ENCODE measurements at places on chromosomes 4 and X.
A peak's percentile ranks its signal among the peaks of the same experiment; 100 is the strongest.

DNA sequence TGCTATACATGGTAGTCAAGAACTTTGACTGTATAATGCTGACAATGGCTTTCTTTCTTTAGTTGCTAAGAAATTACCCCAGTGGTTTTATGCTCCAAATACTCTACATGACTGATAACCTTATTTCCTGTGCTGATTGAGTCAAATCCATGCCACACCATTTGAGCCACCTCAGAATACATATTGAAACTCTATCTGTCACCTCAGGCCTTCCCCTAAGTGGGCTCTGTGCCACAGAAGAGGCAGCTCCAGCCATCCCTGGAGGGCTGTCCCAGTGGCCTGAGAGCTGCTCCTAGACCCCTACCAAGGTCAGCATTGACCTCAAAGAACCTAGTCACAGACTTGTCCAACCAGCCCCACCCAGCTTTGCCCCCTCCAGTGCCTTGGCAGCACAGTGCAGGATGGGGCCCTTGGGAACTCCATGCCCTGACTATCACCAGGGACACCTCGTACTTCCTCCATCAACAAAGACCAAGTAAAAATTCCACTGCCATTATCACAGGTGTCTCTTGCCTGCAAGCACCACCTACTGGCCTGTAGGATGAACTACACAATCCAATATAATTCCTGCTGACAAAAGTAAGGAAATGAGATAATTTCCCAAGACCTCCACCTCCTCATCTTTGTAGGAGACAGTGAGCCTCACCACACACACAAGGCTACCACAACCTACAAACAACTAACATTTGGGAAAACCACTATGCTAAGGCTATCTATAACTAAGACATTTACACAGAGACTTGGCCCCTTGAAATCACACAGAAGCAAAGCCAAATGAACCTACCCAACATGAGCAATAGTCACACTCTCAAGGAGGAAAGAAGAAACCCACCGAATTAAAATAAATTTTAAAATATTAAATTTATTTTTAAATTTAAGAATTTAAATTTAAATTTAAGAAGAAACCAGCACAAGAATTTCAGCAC lies 239.9 kb downstream of the NKX6-1 start:
- no peak for DNase-seq

DNA sequence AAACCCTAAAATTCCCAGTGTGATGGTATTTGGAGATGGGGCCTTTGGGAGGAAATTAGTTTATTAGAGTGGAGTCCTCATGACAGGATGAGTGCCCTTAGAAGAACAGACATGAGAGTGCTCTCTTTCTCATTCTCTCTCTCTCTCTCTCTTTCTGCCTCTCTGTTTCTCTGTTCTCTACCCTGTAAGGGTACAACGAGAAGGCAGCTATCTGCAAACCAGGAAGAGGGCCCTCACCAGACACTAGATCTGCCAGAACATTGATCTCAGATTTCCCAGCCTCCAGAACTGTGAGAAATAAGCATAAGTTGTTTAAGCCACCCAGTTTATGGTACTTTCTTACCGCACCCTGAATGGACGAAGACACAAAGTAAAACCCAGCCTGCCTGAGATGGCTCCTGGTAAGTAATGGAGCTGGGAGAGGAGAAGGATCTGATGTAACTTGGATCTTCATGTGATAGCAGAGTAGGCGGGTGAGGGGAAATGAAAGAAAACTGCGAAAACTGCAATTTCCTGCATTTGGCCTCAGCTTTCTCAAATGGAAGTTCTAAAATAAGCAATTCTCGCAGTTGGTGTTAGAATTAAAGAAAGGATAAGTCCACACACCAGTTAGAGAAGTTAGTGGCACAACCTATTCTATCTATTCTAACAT lies 8.7 kb upstream of the CDS1 start:
- DNase-seq = no peak

DNA sequence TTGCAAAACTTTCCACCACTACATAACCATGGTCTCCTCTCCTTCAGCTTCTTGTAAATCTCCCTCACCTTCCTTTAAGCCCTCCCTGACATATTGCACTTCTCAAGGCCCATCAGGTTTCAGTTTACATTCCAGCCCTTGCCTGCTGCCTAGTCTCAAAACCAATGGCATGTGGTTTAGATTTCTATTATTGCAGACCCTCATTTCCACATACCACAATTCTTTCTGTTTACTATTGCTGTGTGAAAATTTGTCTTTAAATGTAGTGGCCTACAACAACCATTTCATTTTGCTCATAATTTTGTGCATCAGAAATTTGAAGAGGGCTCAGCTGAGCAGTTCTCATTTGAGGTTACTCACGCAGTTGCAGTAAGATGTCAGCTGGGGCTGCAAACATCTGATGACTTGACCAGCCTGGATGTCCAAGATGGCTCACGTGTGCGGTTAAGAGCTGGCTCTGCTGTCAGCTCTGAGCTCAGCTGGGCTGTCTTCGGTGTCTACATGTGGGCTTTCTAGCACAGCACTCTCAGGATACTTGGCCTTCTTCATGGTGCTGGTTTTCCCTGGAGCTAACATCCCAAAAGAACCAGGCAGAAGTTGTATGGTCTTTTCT lies 29.9 kb upstream of the SOD3 start:
- no peak for DNase-seq

DNA sequence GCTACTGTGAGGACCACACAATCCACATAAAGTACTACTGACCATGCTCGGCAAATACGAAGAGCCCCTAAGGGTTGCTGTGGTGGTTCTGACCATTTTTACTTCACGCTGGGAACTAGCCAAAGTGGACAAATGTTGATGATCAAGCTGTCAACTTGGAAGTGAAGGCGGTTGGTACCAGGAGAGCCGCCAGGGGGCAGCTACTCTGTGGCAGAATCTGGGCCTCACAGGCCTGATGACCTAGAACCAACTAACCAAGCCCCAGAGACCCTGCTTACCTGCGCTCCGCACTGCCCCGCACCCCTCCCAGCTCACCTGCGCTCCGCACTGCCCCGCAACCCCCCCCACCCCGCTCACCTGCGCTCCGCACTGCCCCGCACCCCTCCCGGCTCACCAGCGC lies 5.6 kb downstream of the GAK start:
- DNase-seq = no peak

- DNase-seq = no peak
These were observed 60.0 kb downstream of the ATP8A1 start for GRCh38 chr4:42596918-42597317.

GRCh38 chr4:6719611-6720179 lies 3.7 kb downstream of the BLOC1S4 start:
- DNase-seq = no peak

DNA sequence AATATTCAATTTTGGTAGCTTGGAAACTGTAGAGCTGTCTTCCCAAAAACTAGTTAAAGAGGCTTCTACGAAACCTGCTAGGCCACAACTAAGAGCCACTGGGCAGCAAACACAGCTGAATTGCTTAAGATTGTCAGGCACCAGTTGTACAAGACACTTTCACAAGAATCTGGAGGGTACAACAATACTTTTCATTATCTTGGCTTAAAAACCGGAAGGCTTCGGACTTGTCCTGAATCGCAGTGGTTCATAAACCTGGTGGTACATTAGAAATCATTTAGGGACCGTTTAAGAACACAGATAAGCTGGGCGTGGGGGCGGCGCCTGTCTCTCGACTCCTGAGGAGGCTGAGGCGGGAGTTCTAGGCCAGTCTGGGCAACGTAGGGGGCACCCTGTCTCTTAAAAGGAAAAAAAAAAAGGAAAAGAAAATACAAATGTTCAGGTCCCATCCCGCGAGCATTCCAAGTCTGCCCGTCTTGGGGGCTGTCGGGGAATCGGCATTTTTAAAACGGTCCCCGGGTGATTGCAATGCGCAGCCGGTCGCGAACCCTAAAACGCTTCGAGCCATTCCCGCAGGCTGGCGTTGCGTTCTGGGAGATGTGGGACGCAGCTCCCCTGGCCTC lies 763 bp downstream of the PYURF start:
- DNase-seq = no peak

- peak; percentile 31 for DNase-seq
These were observed 283.8 kb upstream of the ARSJ start for GRCh38 chr4:114263233-114263632.

DNA sequence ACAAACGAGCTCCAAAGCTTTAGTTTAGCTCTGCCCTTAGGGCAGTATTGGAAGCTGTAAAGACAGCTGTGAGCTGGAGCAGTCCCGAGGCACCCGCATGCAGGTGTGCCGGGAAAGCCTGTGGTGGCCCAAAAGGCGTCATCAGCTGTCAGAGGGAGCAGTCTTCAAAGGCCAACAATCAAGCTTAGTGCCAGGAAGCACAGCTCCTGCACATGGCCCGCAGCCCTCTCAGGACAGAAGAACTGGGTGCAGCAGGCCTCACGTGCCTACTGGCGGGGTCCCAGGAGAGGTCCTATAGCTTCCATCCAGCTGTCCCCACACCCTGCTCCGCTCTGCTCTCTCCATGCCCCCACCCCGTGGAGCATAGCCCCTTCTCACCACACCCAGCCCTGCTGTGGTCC lies 92.2 kb upstream of the TRIM2 start:
- DNase-seq = no peak

DNA sequence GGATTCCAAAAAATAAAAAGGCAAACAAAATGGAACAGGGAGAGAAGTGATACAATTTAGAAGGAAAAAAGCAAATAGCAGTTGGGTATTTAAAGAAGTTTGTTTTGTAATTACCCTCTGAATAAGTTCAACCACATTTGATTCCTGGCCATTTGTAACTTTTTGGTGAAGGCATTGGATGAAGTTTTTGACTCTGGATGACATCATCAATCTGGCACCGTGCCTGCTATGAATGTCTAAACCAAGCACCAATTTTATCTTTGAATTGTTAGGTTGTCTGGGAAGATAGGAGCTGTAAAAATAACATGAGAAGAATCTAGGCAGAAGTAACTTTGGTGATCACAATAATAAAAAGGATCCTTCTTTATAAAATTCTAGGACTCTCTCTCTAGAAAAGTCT lies 29.5 kb downstream of the TMPRSS11A start:
- DNase-seq = no peak

DNA sequence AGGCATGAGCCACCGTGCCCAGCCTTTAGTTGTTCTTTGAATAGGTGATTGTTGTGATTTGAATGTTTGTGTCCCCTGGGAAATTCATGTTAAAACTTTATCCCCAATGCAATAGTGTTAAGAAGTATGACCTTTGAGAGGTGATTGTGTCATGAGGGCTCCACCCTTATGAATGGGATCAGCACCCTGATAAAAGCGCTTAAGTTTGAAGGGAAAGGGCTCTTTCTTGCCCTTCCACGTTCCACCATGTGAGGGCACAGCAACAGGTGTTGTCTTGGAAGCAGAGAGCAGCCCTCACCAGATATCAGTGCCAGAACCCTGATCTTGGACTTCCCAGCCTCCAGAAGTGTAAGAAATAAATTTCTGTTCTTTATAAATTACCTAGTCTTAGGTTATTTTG lies 33.7 kb upstream of the RP2 start:
- no peak for DNase-seq

DNA sequence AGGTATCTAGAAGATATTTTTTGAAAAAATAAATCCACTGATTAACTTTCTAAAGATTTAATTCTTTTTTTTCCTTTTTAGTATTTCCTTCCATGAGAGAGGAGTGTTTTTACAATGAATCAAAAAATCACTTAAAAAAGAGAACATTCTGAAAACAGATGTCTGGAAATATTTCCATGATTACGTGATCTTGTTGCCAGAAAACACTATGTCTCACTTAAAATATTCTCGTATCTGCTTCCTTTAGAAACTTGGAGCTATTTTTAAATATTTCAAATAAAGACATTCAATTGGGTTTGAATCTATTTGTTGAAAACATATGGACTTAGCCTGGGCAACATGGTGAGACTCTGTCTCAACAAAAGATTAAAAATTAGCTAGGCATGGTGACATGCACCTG lies 232.8 kb upstream of the RASGEF1B start:
- DNase-seq = no peak
